Chondrocyte (in vitro differentiated cells): ENCODE measurements at places on chromosomes 5 and 9.

DNA sequence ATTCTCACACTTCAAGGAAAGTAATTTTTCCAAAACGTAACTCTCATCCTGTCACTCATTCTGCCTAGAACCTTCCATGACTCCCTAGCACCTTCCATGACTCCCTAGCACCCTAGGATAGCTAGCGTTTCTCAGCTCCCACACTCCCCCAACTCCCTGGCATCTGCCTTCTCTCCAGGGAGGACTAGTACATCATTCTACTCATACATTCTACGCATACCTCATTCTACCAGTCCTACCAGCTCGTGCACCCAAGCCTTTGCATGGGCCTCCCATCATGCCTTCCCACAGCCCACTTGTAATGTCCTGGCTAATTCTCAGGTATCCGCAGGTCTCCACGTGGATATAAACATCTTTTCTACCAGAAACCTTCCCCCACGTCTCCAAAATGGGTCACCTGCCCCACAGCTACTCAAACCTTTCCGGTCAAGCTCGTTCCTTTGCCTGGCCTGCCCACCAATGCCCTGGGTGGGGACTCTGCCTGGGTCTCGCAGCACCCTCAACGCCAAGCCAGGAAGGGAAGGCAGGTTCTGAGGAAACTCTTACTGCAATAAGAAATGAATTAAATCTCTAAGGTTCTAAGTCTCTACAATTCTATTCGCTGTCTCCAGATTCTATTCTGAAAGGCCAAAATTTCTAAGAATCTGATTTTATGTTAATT lies 930 bp downstream of the ANKS6 start:
- DNase-seq: no peak

DNA sequence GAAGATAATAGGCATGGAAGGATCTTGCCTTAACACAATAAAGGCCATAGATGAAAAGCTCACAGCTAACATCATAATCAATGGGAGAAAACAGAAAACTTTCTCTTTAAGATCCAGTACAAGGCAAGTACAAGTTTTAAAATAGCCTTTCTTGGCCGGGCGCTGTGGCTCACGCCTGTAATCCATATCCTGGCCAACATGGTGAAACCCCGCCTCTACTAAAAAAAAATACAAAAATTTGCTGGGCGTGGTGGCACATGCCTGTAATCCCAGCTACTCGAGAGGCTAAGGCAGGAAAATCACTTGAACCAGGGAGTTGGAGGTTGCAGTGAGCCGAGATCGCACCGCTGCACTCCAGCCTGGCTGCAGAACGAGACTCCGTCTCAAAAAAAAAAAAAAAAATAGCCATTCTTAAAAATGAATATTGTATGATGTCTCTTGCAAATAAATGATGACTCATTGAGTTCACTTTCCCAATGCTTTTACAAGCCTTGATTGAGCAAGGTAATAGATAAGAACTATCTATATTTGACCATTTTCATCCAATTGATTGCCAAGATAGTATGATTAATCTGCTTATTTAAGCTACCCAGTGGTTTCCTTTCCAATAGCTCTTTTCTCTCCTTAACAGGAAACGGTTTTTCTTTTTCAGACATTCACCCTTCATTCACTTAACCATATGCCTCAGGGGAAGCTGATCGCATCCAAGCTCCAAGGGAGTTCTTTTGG lies 15.8 kb downstream of the CCDC152 start:
- no peak for DNase-seq

GRCh38 chr9:82254646-82255367 lies 266.2 kb downstream of the SPATA31D1 start:
- no peak for DNase-seq

GRCh38 chr5:55176176-55176818 lies 3.3 kb upstream of the CDC20B start:
- DNase-seq: no peak

- DNase-seq: no peak
These were observed 13.0 kb downstream of the MEGF9 start for GRCh38 chr9:120701248-120701647.

DNA sequence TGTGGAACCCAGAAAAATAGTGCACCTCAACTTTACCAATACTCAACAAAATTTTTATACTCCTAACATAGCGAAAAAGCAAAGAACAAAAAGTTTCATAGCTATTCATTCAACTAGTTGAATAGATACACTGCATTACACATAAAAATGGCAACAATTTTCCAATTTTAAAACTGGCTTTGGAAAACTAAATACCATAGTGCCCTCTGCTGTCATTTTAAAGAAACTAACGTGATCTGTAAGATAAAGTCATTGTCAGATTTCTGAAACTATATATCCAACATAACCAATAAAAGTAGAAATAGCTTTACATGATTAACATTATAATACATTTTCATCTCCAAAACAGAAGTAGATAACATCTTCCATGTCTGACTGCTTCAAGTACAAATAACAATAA lies 31.6 kb downstream of the DTWD2 start:
- DNase-seq: no peak

GRCh38 chr9:39587844-39588499 lies 232.5 kb downstream of the SPATA31A1 start:
- no peak for DNase-seq

DNA sequence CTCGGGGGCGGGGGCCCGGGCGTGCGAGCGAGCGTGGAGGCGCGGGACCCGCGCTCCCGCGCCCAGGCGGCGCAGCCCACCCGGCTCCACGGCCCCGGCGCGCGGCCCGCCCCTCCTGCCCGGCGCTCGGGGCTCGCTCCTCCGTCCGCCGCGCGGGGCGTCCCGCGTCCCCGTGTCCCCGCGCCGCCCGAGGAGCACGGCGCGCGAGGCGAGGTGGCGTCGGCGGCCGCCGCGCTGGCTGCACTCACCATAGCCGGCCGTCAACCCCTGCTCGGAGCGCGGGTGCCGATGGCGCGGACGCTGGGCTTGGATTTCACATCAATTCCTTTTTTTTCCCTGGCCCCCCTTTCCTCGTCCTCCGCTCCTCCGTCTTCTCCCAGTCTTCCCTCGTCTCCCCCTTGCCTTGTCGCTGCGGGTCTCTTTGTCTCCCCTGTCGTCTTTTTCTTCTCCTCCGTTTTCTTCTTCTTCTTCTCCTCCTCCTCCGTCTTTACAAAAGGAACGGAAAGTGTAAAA lies 494 bp downstream of the PTCH1 start:
- DNase-seq: no peak

DNA sequence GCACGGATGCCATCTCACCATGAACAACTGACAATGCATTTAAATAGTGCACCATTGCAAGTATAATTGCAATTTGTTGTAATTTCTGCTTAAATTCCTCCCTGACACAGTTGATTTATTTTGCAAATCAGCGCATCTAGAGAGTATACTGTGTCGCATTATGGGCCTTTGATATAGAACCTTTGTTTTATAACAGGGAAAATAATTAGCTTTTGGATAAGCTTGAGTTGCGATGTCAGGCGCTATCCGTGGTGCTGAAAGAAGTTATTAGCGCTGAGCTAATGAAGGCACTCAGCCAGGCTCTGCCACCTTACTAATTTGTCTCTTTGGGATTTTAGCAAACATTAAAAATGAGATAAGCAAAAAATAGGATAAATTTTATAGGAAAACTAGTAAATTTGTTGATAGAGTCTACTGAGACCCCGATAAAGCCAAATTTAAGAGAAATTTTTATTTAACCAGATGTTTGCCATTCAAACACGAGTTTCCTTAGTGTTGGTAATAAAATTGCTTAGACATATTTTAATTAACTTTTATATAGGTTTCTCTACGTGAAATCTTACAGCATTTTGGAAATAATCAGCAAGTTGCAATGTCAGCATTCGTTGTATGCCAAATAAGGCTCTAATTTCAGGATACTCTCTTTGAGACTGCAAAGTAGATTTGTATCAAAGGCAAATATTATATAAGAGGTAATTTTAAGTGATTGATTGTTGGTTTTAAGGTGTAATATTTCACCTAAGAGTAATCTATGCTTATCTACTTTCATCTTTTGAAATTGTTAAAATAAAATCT lies 355.5 kb downstream of the TLR4 start:
- DNase-seq: no peak
